Stimulated activated CD8-positive, alpha-beta memory T cell treated with anti-CD3 and anti-CD28 coated beads, Interleukin-4, amount 100 ng/mL, for 1 hour (primary cell): ENCODE measurements at places on chromosomes 6 and 20.

DNA sequence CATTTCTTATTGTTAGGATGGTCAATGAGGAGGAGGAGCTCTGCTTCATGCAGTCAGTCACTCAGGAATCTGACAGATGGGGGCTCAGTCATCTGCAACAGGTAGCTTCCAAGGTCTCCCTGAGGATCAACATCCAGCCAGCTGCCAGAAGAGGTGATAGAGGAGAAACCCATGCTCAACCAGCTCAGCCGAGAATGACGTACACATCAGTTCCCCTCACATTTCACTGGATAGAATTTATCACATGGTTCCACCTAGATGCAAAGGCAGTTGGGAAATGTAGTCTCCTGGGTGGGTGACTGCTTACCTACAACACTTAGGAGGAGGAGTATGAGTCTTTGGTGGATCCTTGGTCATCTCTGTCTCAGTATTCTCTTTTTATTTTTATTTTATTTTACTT is 144.5 kb downstream of the CEBPB start:
- no peak for DNase-seq

- no peak for DNase-seq
These were observed 128.8 kb downstream of the PHACTR1 start for GRCh38 chr6:12845224-12846004.

DNA sequence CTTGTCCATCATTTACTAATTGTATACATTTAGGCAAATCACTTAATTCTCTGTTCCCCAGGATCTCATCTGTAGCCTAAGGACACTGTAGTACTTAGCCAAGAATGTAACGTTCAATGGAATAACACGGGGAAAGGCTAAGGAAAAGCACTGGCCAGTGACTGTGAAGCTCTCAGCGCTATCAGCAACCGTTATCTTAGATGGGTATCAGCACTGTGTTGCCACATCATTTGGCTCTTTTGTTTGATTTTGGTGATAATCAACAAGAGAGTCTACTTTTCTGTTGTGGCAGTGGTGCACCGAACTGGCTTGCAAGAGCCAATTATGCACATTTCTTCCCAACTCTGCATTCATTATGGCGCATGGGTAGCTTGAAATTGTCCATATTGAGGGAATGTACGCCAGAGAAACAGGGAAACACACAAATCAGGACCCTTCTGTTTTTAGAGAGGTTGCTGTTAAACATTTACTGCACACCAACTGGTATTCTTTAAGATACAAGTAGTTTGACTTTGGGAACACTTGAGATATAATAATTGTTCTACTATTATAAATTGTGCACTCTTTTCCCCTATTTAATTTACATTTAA is 93.7 kb upstream of the C6orf118 start:
- no peak for DNase-seq

- DNase-seq: no peak
These were observed 852 bp downstream of the SYNGAP1 start for GRCh38 chr6:33420491-33421343.

DNA sequence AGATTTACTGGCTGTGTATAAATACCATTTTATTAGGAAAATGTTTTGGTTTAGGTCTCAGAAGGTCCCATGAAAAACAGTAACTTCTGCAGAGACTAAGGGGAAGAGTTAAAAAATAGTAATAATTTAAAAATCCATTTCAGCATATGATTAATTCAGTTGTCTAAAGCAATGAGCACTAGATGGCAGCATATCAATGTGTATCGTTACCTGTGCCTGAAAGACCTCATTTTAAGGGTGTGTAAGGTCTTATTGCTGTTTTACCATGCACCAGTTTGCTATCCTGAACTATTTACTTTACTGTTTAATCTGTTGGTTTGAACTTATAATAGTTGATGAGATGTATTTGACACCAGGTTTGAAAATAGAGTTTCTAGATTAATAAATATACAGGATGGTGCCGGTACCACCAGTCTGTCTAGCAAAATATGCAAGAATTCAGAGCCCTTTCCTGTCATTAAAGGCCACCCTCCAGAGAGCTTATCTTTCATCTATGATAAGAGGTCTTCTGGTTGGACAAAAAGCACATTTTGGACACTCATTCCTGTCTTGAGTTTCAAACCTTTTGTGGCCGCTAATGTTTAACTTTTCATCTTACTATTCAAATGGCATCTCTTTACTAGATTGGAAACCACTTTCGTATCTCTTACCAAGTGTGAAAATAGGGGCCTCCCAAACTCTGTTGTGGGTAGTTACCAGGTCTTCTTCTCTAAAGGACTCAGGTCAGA is 8.9 kb upstream of the AHI1 start:
- DNase-seq: no peak

DNA sequence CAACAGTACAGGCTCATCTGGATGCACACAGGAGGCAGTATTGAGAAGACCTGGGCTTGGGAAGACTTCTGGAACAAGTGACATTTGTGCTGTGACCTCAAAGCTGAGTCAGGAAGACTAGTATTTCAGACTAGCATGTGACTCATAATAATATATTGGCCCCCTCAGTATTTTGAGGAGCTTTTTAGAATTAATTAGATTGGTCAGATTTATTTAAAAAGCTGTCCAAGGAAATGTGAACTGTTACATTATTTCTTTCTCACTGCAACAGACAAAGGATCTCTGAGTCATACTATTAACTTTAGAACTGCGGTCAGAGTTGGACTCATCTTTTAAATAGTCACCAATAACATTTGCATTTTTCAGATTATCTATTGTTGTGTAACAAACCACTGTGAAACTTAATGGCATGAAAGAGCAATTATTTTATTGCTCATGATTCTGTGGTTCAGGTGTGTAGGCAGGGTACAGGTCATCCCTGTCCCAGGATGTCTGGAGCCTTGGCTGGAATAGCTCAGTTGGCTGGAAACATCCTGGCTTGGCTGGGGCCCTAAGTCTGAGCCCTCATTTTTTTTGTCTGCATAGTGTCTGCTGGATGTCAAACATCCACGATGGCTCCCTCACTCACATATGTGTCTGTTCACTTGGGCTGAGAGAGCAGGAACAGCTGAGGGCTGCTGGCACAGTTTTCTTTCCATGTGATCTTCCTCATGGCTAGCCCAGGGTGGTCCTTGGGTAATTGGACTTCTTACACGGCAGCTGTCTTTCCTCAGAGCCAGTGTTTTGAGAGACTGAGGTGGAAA is 46.9 kb downstream of the MAP3K4 start:
- DNase-seq: no peak

DNA sequence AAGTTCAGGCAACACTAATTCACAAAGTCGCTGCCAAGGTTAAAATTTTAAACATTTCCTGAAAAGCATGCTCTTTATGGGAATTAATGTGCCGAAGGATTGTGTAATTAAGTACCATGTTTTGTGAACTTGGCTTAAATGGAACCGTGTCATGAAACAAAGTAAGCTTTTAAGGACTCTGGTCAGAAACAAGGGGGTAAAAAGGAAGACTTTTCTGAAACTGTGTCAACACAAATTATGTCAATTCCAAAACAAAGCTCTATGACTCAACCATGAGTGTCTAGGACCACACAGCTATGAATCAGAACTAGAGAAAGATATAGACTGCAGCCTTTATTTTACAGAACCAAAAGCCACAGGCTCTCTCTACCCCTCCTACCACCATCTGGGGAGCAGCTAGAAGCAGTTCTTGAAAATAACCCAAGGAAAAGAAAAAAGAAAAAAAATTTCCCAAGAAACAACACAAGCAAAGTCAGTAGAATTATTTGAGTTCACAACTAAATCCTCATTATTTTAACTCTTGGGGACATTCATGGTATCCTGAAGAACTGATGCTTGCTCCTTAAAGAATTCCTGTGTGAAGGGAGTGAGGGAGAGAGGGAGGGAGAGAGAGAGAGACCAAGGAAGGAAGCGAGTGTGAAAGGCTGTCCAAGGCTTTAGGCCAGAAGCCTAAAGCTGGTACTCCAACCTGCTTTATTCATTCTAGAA is 81.9 kb downstream of the ZMYND8 start:
- no peak for DNase-seq

- no peak for DNase-seq
These were observed 32.1 kb downstream of the APCDD1L start for GRCh38 chr20:58483051-58483450.

DNA sequence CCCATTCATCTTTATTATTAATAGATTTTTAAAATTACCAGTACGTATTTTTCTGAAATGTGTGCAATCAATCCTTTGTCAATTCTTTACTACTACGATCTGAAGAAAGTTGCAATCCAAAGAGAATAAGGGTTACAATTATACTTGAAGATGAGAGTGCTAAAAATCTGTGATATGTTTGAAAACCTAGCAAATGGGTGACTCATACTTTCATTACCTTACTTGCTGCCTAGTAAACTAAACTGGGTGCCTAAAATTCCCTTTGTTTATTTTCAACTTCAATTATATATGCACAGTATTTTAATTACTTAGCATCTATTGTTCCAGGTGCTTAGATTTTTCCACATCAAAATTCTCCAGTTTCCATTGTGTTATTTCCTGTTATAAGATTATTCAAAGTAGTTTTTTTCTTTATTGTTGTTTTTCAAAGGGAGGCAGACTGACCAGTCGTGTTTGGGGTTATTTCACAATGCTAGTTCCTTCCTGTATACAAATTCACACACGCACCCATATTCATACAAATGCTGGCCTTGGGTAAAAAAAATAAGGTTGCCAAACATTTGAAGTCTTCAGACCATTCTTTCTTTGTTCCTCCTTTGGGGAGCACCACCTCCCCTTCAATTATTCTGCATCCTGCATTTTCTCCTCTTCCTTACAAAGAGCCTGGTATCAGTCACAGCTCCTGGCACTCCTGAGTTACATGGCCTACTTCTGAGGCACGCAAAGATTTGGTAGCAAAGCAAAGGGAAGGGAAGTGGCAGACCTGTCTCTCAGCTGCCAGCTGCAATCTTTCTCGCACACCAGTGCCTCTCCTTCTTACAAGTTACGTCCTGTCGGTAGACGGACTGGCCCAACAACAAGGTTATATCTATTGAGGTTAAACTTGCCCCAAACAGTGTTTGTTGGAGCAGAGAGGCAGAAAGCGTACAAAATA is 16.2 kb upstream of the FAM135A start:
- DNase-seq: no peak

GRCh38 chr6:110395221-110395620 is 20.2 kb downstream of the DDO start:
- no peak for DNase-seq

DNA sequence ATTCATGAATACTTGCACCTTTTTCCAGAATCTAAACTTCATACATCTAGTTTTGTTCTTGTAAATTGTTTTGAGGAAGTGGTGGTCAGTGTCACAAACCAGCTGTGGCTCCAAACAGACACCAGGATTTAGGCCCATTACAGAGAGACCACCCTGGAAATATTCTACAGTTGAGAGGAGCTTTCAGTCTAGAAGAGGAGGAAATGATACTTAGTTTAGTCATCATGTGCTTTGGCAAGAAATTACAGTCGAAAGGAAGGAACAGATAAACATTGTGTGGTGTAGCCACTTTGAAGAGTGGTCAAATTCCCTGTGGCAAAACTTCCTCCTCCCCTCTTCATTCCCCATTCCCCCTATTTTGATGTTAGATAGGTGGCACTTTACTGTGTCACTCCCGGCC is 15.7 kb downstream of the DCBLD1 start:
- no peak for DNase-seq

- no peak for DNase-seq
These were observed 174.9 kb upstream of the GGTLC1 start for GRCh38 chr20:24163506-24163905.

- DNase-seq: no peak
These were observed 96.9 kb downstream of the LY86 start for GRCh38 chr6:6685249-6686040.

DNA sequence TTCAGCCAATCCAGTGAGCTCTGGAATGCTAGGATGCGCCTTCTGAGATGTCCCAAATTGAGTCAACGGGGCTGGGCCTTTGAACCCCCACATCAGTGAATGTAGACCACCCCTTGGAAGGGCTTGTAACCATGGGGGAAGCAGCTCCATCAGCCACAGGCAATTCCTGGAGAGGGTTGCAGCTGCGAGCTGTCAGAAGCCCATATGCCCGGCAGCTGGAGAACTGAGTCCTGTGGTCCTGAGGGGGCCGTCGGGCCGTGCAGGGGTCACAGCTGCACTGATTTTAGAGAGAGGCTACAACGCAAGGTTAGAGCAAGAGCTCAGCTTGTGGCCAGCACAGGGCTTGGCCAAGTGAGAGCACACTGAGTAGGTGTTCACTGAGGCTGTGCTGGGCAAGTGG is 121.3 kb downstream of the TOX2 start:
- no peak for DNase-seq

DNA sequence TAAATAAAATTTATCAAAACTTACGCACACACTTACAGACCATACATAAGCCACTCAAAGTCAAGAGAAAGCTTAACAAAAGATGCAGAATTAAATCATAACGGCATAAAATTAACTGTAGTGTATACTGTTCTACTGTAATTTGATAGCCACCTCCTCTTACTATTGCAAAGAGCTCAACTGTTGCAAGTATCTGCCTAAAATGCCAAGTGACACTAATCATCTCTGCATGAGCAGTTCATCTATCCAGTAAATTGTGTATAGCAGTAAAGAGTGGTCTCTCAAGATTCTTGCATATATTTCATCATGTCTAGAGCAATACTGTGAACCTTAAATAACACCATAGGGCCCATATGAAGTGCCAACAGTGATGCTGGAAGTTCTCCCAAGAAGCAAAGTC is 12.3 kb downstream of the OR2H2 start:
- no peak for DNase-seq

DNA sequence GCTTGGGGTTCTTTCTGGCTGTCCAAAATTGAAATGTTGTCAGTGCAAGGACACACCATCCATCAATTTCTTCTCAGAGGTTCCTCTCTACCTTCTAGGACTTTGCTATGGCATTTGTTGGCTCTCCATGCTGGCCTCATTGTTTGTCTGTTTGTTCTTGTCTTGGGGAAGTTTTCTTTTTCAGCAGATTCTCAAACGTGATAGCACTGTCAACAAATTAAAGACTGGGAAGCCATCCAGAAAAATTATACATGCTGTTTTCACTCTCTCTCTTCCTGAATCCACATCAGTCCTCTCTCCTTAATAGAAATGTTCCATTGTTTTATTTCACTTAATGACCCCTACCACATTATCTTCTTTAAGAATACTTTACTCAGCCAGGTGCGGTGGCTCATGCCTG is 130.4 kb downstream of the PCSK2 start:
- DNase-seq: no peak

DNA sequence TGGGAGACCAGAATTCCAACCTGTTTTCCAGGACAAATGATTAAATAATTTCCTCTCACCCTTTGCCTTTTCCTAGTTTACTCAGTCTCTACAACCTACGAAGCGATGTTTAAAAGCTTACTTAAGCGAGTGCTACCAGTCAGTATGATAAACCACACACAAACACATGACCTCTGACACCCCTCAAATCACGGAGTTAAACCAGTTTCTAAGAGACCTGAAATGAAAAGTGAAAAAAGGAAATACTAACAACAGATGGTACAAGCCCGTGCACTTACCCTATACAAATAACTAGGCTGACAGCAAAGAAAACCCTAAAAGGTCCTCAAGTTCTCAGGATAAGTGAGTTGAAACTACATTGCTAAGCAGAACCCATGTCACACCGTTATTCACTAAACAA is 7.7 kb downstream of the TNFRSF21 start:
- DNase-seq: no peak

- DNase-seq: no peak
These were observed 63.9 kb upstream of the SLCO4A1 start for GRCh38 chr20:62578294-62578897.
